ENCODE measurements at places on chromosomes 12 and 14.

DNA sequence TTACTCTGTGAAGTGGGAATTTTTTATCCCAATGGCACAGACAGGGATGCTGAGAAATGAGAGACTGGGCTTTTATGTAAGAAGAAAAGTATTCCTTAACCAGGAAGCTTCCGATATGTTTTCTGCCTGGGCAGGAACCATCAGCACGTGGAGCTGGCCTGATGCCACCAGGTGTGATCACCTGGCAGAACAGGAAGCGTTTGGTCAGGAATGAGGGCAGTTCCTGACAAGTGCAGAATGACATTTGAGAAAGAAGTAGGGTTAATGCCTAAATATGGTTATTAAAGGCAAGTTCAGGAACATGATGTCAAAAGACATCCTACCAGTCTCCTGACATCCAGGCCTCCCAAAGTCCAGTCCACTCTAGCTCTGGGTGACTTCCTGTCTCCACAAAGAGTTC, 210.3 kb downstream of the NUAK1 start:
- DNase-seq = no peak

- no peak for DNase-seq
These were observed 51.8 kb downstream of the ZFYVE21 start for GRCh38 chr14:103767336-103767894.

GRCh38 chr14:64337888-64338615, 43.9 kb upstream of the ESR2 start:
- peak; percentile 85 for DNase-seq

DNA sequence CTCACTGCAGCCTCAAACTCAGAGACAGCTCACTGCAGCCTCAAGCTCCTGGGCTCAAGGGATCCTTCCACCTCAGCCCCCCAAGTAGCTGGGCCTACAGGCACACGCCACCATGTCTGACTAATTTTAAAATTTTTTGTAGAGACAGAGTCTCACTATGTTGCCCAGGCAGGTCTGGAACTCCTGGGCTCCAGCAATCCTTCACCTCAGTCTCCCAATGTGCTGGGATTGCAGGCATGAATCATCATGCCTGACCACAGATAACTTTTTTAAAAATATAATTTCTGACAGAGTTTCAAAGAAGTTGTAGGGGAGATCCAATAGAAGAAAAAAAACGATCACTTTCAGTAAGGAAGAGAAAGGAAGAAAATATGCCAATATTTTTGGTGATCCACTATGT, 189.7 kb upstream of the CDKN3 start:
- DNase-seq = no peak

DNA sequence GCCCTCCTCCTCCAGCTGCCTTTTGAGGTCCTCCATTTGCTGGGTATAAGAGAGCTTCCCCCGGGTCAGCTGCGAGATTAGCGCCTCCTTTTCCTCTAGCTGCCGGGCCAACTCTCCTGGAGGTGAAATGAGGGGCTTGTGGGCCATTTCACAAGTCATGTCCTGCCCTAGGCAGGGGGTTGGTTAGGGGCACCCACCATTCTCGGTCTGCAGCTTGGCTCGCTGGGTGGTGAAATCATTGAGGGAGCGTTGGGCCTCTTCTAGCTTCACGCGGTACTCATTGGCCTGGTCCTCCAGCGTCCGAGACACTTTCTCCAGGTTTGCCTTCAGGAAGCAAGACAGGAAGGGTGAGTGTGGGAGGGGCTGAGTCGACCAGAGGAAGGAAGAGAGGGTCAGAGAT, 12.6 kb downstream of the CMTM5 start:
- no peak for DNase-seq

GRCh38 chr12:114438635-114439256, 32.8 kb upstream of the TBX5 start:
- no peak for DNase-seq

GRCh38 chr12:39915249-39915648, 190.6 kb downstream of the SLC2A13 start:
- DNase-seq = no peak

DNA sequence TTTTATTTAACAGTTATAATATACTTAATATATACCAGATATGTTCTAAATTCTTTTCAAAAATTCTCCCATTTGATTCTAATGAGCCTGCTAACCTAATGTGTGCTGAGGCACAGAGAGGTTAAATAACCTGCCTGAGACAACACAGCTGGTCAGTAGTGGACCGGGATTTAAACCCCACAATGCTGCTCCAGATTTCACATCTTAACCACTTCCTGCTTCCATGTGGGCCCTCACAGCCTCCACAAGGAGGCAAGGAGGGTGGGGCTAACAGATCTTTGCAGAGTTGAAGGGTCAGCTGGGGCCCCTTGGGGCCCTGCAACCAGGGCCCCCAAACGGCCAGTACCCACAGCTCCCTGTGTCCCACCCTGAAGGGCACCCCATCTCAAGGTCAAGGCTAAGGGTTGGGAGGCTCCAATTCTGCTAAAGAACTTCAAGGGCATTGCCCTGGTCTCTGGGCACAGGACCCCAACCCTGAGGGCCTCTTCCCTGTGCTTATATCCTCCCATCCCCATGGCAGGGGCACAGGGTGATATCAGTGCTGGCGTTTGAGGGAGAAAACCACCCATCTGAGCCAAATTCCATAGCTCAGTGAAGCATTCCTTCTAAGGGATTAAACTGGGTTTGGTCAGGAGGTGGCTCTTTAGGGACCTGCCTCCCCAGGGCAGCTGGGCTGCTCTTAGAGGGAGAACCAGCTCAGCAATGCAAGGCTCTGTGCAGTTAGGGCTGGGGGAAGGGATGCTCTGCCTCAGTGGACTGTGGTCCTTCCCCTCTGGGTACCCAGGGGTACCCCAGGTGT, 2.2 kb downstream of the KRT80 start:
- DNase-seq = no peak

- DNase-seq = peak; percentile 41
These were observed 1472.5 kb upstream of the SEL1L start for GRCh38 chr14:83006121-83006670.

DNA sequence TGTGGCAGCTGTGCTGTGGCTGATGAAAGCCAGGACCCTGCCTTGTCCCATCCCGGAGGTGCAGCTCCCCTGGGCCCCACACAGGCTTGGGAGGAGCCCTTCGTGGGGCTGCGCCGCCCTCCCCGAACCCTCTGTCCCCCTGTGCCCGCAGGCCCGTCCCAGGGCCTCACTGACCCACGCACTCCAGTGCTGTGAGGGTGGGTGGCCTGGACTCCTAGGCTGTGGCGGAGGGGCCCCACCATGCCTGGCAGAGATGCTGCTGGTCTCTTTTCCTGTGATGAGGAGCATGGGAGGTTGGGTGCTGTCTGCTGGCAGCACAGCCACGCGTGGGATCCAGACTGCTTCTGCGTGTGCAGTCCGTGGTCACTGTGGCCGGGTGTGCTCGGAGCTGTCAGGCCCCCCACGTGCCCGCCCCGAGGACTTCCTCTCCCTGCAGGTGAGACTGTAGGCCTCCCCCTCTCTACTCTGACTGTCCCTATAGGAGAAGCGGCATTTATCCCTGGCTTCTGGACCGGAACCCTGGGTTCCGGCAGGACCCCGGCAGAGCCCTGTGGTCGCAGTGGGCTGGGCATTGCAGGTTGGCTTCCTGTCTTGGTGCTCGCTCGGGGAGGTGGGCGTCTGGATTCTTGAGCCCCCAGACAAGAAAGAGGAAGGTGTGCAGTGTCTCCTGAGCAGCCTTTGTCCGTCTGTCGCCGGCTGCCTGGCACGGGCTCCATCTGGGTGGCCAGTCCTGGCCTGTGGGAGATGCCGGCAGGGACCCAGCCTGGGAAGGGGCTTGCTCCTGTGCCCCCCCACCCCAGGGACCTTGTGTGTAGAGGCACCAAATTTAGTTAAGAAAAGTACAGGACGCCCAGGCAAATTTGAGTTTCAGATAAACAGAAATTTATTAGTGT, 2.3 kb downstream of the MTA1 start:
- no peak for DNase-seq

- no peak for DNase-seq
These were observed 16.7 kb downstream of the HRK start for GRCh38 chr12:116864371-116865160.

DNA sequence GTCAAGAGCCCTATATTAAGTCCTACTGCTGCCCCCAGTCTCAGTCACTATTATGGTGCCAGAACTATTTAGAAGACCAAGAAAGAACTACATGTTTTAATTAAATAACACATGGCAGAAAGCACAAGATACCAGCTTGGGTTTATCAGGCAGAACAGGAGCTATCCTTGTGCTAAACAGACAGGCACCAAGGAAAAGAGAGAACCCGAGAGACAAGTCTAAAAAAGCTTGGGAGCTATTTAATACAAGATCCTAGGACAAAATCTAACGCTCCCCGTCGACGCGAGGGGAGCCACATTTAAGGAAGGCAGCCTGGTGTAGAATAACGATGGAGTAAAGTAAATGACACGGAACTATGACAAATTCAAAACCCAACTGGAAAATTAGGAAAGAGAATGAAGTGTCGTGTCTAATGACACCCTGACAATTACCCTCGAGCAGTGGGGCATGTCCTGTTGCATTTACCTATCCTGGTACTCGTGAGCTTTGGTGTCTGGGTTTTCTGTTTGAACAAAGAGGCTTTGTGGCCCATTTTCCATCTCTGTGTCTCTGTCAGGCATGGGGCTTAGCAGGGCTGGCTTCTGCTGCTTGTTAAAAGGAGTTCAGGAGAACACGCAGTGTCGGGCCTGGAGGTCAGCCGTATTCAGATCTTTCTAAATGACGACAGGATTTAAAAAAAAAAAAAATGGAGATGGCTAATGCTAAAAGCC, 140.6 kb downstream of the ETNK1 start:
- no peak for DNase-seq

GRCh38 chr14:61482348-61483206, 161.2 kb downstream of the PRKCH start:
- no peak for DNase-seq

DNA sequence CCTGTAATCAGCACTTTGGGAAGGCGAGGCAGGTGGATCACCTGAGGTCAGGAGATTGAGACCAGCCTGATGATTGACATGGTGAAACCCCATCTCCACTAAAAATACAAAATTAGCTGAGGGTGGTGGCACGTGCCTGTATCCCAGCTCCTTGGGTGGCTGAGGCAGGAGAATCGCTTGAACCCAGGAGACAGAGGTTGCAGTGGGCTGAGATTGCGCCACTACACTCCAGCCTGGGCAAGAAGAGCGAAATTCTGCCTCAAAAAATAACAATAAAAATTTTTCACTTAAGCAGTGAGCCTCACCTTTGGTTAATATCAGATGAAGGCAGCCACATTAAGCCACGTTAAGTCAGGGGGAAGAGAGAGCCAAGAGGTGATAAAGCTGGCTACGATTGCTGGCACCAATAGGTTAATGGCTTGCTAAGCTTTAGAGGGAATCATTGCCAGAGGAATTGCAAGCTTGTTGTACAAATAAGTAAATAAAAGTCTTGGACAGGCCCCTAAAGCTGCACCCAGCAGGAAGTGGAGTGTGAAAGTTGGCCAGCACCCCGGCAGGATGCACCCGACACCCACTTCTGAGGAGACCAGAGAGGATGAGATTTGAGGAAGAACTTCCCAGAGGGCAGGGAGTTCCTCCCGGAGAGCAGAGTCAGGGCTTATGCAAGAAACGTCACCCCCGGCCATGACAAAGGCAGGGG, 41.3 kb upstream of the TESC start:
- no peak for DNase-seq

DNA sequence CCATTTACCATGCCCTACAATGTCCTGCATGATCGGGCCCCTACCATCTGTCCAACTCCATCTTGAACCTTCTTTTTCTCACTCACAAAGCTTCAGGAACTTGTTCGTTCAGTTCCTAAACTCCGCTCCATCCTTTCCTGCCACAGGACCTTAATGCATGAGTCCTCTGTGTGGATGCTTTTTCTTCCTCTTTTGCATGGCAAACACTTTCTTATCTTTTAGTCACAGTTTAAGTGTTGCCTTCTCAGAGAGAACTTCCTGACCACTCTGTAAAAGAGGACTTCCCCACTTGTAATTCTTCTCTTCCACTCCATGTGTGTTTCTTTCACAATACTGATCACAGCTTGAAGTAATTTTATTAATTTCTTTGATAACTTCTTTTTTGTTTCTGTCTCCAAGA, 54.4 kb upstream of the ETV6 start:
- no peak for DNase-seq

DNA sequence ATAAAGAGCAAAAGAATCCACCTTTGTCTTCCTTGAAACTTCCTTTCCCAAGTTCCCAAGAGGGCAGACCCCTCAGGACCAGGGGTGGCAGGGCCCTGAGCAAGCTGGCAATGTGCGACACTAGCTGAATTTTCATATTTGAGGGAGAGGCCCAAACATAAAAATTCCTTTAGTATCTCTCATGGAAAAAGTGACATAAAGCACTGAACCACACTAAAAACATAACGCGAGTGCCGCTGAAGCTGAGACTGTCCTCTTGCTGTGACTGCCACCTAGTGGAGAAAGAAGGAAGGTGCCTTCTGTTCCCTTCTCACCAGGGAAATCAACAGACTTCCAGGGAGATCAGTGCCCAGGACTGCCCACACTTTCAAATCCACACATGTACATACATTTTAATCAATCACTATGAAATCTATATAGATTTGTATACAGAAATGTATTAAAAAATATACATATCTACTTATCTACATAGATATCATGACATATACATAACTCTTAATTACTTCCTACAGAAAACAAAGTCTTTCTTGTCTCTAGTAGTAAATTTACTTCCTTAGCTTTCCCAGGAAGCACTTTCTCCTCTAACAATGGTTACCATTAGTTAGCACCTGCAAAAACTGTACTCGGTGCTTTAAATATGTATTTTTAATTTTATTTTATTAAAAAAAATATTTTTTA, 53.8 kb downstream of the SSH1 start:
- DNase-seq = peak; percentile 93

DNA sequence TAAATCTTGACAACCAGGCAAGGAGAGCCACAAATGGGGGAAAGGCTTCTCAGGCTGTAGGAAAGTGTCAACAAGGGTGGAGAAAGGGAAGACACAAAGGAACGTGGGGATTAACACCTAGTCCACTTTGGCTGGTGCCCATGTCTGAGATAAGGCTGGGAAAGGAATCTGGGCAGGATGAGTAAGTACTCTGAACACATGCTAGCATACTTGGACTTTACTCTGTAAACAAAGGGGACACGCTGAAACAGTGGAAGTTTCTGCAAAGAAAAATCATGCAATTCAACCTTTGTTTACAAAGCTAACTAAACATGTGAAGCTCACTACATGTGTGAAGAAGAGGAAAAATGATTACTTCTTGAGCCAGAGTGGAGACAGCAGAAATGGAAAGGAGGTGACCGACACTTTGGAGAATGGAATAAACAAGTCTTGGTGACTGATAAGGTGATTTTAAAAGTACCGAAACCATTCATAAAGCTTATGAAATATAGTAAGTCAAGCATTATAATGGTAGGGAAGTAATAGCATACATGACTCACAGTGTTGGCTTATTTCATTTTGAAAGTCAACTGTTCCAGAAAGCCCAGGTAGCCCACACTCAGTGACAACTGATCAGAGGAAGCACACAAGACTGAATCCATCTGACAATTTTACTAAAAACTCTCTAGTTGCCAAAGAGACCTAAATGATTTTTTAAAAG, 13.2 kb downstream of the CPNE8 start:
- DNase-seq = no peak

GRCh38 chr12:81863406-81863805, 104.3 kb upstream of the PPFIA2 start:
- DNase-seq = peak; percentile 63

Measured in endodermal cell (in vitro differentiated cells).